ENCODE measurements at places on chromosomes 12 and 14.

DNA sequence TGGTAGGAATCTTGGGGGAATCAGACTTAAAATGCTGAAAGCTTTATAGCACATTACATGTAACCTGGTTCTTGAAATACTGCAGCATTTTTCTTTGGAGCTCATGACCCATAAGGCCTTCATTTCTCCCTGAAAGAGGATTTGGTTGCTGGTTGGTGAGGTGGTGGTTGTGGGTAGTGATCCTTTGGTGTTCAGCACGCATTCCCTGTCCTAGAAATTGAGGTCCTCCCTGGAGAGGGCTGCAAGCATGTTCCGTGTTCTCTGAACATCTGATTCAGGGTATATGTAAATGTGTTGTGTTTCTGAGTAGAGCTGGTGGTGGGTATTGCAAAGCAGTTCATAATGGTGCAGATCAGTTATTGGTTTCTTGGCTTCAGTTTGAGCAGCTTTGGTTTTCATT is 2.0 kb downstream of the SCN8A start:
- DNase-seq: no peak

GRCh38 chr14:34710006-34710405 is 4.4 kb downstream of the CFL2 start:
- no peak for DNase-seq

GRCh38 chr14:78164226-78164853 is 5.8 kb upstream of the NRXN3 start:
- DNase-seq: no peak

GRCh38 chr12:57526477-57527126 is 4.0 kb downstream of the MBD6 start:
- DNase-seq: no peak
